ENCODE measurements at places on chromosomes 16 and 17.

- peak; percentile 66 for DNase-seq
Measured at GRCh38 chr16:74700438-74701225, at the start of gene MLKL. TSS of gene MLKL (minus strand) at chr16:74700862. CDS start at chr16:74695757, 5,105 bp downstream.

DNA sequence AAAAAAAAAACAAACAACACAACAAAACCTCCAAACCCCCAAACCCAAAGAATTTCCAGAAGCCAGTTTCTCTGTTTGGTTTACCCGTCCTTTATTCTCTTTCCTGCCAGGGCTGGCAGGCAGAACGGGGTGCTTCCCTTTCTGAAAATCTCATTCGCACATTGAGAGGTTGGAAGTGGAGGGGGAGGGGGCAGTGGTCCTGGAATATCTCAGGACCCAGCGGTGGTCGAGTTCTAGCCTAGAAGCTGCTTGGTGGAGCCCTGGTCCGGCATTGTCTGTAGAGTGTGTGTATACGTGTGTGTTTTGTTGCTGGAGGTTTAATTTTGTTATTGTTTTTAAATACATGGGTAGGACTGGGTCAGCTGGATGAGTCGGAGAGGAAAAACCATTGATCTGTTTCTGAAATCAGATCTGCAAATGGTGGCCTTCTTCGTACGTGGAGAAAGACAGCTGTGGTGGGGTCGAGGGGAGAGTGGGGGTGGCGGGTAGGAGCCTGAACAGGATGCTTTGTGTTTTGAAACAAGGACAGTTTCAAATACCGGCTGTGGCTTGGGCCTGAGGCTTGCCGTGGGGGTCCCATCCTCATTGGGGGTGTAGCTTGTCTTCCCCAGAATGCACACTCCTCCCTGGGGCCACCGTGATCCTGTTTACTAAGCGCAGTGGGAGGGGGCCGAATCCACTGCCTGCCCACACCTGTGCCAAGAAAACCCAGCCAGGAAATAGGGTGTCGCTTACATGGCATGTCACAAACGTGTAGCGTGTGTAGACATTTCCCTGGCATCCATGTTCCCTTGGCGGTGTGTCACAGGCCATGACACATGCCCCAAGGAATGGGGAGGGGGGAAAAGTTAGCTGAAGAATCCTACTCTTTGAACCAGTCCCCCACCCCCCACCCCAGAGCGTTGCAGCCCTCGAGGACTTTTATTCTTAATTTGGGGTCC lies 1.6 kb downstream of the CMIP start:
- DNase-seq = peak; percentile 70

DNA sequence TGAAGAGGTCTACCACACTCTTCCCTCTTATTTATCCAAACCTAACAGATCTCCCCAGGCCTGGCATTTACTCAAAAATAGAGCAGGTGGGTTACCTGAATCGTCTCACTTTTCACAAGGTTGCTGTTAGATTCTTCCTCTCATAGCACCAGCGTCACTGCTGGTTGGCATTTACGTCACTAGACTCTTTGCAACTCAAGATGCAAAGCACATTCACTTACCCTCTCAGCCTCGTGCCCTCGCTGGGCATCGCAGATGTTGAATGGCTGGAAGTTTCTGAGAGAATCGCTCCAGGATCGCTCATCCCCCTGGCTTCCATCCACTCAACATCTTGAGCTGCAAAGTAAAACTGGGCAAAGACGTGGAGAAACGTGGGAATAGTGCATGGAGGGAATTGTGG lies 21.9 kb downstream of the GSG1L start:
- DNase-seq = no peak

DNA sequence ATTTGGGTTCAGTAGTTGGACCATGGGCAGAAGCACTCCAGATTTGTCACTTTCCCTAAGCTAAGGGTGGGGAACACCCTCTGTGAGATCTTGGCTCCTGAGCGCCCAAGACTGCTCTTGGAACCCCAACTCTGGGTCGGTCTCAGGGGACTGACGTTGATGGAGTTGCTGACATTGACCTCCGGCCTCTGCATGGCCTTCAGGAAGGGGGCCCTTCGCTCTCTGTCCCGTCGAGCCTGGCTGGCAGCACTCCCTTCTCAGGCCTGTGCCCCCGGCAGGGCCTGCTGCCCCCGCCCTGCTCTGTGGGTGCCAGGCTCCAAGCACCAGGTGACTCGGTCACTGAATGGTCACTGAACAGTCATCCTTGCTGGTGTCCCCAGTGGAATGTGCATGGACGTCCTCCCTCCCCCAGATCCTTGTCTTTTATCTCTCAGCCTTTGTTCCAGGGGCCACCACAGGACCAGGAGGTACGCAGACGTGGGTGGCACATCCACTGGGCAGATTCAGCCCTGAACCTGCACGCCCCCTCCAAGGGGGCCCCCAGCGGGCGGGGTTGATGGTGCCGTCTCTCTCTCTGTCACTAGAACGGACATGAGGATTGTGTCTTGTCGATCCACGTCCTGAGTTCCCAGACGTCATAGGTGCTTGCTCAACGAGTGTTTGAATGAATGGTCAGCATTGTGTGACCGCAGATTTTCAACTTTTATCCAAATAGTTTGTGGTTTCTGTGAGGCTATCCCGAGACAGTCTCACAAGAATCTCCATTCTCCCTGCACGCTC lies 314.5 kb downstream of the SEC14L1 start:
- DNase-seq = no peak

DNA sequence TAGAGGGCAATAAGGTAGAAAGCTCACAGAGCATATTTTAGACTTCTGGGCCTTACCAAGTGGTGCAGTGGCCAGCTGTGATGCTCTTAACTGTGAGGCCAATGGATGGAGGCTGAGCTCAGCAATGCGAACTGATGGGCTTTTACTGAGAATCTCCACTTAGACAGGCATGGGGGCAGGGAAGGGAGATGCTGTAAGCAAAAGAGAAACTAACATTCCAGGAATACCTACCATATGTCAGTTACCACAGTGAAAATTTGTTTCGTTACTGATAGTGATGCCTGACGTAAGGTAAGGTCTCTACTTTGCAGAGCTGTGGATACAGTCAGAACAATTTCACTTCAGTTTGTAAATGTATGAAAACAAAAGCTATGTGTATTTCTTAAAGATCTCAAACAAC lies 250.6 kb upstream of the ZFHX3 start:
- DNase-seq = peak; percentile 58

GRCh38 chr16:84822990-84823389 lies 3.2 kb downstream of the CRISPLD2 start:
- DNase-seq = no peak

GRCh38 chr16:81723098-81723723 lies 55.9 kb upstream of the PLCG2 start:
- peak; percentile 81 for DNase-seq

DNA sequence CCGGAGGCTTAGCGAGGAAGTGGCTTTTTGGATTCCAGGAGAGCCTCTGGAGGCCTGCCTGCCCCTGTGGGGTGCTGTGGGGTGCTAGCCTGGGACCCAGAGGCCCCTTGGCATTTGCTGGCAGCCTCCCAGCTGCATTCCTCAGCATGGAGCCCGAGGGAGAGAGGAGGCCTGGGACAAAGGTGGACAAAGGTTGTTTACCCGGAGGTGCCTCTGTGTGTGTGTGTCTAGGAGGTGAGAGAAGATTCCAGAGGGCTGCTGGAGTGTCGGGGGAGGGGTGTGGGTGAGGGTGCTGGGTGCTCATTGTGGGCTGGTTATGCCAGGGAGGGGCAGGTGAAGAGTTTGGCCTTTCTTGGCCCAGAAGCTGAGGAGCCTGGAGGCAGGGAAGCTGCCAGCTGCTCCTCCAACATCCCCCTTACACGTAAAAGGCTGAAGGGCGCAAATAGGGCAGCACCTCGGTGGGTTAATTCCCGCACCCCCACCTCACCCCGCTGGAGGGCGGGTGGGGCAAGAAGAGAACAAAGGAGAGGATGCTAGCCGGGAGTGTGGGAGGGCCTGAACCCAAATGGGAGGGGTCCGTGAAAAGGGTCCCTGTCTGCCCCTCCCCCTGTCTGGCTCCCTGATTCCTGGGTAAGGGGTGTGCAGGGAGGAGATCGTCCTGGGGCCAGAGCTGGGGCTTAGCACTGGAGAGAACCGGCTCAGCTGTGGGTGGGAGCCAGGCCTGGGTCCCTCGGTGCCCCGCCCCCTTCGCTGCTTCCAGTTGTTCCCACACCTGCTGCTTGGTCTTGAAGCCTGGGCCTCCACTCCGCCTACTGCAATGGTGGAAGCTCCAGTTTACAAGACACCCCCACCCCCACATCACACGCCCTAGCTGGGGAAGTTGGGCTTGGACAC lies 9.9 kb downstream of the HEXIM2 start:
- peak; percentile 82 for DNase-seq

DNA sequence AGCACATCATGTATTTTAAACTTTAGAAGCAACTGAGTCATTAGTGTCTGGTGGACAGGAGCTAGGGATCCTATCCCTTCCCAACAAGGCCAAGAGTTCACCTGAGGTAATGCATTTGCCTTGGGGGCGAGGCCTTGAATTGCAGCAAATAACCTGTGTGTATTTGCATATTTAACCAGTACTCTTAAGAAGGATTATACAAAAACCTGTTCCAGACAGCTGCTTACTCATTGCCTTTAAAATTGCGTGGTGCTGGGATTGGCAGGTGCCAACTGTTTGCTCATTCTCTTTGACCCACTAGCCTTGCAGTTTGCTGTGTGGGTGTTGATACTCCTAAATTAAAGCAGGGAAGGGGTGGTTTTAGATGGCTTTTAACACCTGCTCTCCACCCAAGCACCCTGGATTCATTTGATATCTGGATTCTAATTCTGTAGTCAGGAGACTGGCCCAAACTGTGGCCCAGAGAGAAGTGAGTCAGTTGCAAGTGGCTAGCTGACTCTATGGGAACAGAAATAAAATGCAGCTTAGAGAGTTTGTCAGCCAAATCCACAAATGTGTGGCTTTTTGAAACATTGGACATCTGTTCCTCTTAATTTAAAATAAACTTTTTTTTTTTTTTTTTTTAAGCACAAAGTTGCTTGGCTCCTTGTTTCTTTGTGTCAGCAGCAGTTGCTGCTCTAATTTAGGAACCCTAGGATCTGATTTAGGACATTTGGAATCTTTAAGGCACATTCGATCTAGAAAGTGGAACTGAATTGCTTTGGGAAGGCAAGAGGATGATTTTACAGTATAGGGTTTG lies 46.9 kb downstream of the TUBD1 start:
- peak; percentile 33 for DNase-seq

DNA sequence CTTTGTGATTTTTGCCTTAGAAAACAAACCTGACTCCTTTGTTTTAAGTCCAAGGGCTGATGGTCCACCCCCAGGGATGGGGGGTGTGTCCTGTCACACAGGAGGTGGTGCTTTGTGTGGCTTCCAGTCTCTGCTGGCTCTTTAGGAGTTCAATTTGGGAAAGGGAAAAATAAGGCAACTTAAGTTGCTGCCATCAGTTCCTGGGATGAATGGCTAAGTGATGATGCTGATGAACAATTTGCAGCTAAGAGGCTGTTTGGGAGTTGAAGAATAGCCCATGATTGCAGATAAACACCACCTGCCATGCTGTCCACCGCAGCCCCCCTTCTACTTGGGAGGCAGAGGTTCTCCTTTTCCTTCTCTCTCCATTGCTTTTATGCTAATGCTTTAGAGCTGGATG lies 40.2 kb downstream of the ARL4D start:
- peak; percentile 60 for DNase-seq

- DNase-seq = no peak
Measured at GRCh38 chr17:58309918-58310259, 18.7 kb downstream of the TSPOAP1 start.

DNA sequence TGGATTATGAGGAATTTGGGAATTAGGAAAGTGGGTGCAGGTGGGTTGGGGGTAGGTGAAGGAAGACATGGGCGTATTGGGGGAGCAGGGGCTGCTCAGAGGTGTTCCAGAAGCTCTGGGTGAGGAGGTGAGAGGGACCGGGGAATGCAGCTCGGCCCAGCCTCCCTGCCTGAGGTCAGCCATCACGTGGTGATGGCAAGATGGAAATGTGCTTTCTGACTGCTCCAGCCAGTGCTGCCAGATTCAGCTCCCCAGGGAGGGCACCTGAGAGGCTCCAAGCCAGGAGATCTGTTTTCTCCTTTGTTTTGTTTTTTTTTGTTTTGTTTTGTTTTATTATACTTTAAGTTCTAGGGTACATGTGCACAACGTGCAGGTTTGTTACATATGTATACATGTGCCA lies 35.2 kb upstream of the STH start:
- DNase-seq = no peak

GRCh38 chr16:4618645-4619418 lies 4.1 kb upstream of the UBALD1 start:
- DNase-seq = no peak

DNA sequence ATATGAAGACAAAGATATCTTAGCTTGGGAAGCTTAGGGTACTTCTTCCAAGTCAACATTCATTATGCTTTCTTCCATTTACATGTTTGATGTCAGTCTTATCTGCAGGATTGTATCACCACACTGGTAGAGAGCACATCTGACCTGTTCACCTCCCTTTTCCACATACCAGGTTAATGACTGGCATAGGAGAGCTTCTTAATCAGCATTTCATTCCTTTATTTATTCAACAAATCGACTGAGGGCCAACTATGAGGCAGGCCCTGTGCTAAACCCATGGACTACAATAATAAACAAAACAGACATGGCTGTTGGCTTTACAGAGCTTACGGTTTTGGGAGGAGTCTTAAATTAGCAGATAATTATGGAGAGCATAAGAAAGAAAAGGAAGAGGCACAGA lies 378.1 kb upstream of the CDH11 start:
- no peak for DNase-seq

- no peak for DNase-seq
Measured at GRCh38 chr16:85850344-85850880, 48.5 kb upstream of the IRF8 start.

GRCh38 chr17:59753522-59754467 lies 46.3 kb downstream of the VMP1 start:
- peak; percentile 66 for DNase-seq

Measured in H7 (cell line).